ENCODE measurements at places on chromosomes 6 and 20.
A peak's percentile ranks its signal among the peaks of the same experiment; 100 is the strongest.

DNA sequence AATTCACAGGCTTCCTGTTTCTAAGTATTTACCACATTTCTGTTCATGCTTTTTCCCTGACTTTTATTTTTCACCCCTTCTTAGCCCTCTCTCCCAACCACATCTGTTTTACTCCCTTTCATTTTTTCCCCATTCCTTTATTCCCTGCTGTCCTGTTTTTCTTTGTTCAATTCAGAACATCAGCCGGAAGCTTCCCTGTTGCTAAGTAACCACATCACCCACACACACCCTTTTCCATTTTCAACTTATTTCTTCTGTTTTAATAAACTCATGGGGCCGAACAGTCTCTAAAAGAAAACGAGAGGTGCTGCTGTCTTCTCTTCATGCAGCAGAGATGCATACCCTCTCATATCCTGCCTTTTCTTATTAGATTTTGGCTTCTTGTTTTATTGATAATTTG lies 53.5 kb upstream of the CEP85L start:
- no peak for DNase-seq

DNA sequence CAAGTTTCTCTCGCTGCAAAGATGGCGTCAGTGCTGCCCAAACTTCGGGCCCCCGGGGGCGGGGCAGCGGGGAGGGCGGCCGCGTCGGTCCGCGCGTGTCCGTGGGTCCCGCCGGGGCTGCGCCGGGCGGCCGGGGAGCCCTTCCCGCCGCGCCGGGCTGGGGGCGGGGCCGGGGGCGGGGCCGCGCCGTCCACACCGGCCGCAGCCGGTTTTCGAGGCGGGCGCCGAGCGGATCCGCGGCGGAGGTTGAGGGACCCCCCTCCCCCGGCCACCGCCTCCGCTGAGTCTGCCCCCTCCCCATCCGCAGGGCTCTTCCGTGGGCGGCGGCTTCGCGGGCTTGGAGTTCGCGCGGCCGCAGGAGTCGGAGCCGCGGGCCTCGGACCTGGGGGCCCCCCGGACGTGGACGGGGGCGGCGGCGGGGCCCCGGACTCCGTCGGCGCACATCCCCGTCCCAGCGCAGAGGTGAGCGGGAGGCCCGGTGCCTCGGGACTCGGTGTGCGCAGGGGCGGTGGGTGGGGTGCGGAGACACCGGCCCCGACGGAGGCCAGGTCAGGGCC lies 572 bp downstream of the SLC2A4RG start:
- no peak for DNase-seq

GRCh38 chr6:71028236-71028876 lies 71.5 kb upstream of the B3GAT2 start:
- no peak for DNase-seq

GRCh38 chr6:32147401-32148132 lies 4.2 kb downstream of the PRRT1 start:
- DNase-seq: no peak

GRCh38 chr6:138765896-138766655 lies 7.5 kb upstream of the CCDC28A start:
- DNase-seq: peak; percentile 14

DNA sequence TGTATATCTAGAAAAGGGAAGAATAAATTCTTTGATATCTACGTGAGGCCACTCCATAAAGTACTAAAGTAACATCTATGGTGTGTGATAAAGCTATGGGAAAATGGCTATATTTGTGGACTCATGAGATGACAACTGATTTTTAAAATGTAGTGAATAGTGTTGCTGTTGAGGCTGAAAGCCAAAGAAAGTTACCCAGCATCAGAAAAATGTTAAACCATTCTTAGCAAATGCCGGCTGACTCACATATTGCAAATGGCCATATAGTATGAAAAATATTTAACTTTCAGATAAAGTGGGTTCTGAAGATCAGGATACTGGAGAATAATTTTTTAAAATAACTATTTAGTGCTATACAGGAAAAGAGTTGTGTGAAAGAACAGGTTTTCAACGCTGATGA lies 129.9 kb upstream of the GRIK2 start:
- DNase-seq: no peak

DNA sequence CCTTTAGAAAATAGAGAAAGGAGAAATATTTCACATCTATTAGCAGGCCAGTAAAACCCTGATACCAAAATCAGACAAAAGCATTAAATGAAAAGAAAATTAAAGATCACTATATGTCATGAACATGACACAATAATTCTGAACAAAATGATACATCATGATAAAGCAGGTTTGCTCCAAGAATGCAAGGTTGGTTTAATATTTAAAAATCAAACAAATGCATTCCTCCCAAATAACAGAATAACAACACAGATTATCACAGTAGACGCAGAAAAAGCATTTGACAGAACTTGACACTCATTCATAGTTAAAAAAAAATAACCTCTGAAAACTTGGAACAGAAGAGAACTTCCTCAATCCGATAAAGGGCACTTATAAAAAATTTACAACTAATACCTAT lies 22.9 kb upstream of the ARMC2 start:
- DNase-seq: no peak

DNA sequence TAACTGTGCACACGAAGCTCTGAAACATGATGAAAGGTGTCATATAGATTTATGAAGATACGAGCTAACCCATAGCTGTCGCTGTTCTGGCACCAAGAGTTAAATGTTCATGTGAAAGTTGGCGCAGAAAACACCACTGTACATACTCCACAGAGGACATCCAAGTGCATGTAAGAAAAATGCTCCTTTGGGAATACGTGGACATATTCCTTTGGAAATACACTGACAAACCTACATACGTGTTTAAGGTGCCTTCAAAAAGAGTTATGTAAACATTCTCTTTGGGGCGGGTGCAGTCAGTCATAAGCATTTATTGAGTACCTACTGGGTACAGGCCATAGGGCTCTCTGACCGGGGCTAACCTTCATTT lies 723 bp upstream of the ARID1B start:
- peak; percentile 76 for DNase-seq

GRCh38 chr6:150006961-150007464 lies 18.3 kb downstream of the RAET1L start:
- DNase-seq: no peak

- DNase-seq: peak; percentile 75
Observed at GRCh38 chr6:160919723-160920440, 71.7 kb upstream of the MAP3K4 start.

DNA sequence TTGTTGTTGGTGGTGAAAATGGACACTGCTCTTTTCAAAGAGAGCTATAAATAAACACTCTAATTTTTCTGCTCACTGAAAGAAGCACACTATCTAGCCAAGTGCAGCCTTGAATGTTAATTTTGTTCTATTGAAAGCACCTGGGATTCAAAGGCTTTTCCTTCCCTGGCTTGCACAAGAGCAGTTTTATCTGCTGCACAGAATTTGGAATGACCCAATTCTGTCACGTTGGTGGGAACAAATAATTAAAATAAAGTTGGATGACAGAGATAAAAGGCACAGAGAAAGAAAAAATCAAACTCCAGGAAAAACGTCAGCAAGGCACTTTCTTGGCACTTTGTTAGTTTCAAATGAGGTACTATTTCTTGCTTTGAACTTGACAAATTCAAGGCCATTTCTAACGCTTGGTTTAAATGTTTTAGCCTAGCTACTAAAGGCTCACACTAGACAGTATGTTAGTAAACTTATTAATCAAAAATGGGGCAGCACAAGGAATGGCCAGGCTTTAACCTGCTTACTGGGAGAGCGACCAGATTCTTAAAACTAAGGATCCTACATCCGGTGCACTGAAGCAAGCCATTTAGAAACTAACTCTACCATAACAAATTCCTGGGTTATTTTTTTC lies 145.5 kb upstream of the ARG1 start:
- DNase-seq: no peak

DNA sequence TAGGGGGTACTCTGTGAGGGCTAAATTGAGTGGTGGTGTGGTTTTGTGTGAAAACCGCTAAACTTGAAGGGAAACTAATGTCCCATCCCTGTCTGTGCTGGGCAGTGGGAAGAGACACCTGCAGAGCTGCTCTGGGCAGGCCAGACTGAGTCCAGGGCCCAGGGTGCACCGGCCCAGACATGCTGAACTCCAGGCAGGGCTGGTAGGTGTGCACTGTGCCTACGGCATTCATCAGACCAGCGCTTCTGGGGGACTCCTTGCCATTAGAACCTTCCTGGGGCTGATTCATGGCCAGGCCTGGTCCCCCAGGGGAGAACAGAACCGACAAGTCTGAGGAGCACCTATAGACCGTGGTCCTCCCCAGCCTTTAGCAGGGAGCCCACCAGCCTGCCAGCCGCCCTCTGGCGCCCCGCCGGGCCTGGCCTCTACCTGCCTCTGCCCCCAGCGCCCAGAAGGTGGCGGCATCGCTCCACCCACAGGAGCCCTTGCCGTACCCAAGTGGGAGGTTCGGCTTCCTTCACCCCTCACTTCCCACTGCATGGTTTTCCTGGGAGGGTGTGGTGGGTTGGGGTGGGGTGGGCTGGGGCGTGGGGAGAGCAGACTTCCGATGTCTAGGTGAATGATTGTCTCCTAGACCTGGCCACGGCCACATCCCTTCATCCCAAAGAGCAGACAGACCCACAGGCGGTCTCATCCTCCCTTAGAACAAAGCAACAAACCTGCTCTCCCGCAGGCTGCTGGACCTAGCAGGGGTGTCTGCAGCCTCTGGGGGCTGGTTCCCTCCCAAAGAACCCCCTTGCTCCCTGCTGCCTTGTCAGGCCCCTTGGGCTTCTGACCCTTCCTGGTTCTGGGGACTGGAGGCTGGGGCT lies 15.5 kb downstream of the CCDC167 start:
- peak; percentile 27 for DNase-seq

- no peak for DNase-seq
Observed at GRCh38 chr20:22626496-22626895, 42.1 kb upstream of the FOXA2 start.

GRCh38 chr20:41275301-41275731 lies 42.2 kb downstream of the ZHX3 start:
- DNase-seq: no peak

- no peak for DNase-seq
Observed at GRCh38 chr6:118306392-118307238, 241.5 kb upstream of the PLN start.

DNA sequence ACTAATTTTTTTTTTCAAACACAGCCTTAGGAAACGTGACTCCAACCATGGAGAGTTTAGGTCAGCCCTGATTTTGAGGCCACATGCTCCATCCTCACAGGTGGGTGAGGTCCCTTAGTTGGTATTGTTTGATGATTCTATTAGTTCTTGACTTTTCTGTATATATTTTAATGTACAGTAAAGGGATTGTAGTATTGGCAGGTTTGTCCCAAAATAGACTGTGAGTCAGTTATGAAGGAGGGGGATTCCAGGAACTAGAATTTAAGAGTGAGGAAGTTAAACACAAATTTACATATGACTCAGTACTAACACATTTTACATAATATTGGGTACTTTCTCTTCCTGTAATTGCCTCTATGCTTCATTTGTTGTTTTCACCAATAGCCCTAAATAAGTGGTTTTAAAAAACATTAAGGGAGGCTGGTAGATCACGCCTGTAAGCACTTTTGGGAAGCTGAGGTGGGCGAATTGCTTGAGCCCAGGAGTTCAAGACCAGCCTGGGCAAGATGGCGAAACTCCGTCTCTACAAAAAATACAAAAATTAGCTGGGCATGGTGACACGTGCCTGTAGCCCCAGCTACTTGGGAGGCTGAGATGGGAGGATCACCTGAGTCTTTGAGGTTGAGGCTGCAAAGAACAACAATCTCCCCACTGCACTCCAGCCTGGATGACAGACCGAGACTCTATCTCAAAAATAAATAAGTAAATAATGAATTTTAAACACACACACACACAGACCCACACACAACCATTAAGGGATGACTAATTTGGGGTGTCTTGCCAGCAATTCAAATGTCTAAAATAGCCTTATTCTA lies 81.8 kb downstream of the SGK1 start:
- DNase-seq: no peak

GRCh38 chr6:34202329-34203201 lies 34.1 kb upstream of the HMGA1 start:
- DNase-seq: no peak

- DNase-seq: no peak
Observed at GRCh38 chr6:169289619-169290339, 36.1 kb upstream of the THBS2 start.

DNA sequence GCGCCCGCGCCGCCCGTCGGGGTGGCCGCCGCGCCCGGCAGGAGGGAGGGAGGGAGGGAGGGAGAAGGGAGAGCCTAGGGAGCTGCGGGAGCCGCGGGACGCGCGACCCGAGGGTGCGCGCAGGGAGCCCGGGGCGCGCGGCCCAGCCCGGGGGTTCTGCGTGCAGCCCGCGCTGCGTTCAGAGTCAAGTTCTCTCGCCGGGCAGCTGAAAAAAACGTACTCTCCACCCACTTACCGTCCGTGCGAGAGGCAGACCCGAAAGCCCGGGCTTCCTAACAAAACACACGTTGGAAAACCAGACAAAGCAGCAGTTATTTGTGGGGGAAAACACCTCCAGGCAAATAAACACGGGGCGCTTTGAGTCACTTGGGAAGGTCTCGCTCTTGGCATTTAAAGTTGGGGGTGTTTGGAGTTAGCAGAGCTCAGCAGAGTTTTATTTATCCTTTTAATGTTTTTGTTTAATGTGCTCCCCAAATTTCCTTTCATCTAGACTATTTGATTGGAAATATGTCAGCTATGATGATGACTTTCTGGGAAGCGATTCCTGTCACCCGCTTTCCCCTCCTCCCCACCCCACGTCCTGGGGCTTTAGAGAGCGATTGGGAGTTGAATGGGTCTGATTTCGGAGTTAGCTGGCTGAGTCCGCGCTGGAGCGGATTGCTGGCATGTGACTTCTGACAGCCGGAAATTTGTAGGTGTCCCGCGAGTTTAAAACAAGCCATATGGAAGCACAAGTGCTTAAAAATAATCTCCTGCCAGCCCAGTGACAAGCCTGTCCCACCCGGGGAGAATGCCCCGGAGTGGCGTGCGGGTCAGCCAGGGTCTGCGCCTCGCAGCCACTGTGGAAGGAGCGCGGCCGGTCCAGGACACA lies 1.1 kb downstream of the ESR1 start:
- peak; percentile 1 for DNase-seq

- DNase-seq: no peak
Observed at GRCh38 chr6:20366082-20366830, 35.4 kb upstream of the E2F3 start.

All from large intestine (tissue), 12 donors.